ENCODE measurements at places on chromosomes 5 and 9. TPM values are rescaled to one million over a fixed set of nuclear protein-coding genes. Genes with fewer than 3 reads are reported as not detected.

DNA sequence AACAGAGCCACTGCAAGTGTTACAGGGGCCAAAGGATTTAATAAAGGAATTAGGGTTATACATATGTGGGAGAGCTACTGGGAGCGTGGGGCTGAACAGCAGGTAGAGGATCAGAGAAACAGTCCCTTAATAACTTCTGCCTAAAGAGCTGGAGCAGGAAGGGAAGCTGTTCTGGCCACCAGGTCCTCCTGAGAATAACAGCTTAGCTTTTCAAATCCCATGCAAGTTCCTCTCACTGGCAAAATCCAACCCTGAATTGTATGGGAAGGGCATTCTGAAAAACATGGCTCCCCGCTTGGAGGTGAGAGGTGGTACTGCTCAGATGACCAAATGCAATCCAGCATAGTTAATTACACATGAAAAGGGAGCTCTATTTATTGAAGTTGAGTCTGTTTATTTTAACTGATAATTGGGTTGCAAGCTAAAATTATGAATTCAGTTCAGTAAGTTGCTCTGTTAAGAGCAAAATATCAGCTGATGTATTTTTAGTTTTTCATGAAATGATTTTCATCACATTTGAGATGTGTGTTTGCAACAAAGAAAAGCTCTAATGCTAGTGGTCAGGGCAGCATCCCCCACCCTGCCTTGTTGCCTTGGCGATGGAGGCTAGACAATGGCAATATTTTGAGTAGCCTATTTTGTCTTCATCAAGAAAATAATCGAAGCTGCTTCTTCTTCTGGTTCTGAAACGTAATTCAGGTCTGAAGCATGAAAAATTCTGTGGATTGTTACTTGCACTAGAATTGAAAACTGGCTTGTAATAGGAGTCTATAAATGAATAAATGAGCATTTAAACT, 58.4 kb upstream of the SH3GL2 start:
- H3K27ac ChIP-seq: no peak overlapping the region
- DNase-seq: no peak
- no peaks in the 10 kb centered on the region for H3K36me3 ChIP-seq
- H3K4me3 ChIP-seq: no peak overlapping the region

- H3K27me3 ChIP-seq: no peaks in the 10 kb centered on the region
- no peaks in the 10 kb centered on the region for H3K4me1 ChIP-seq
- H3K4me3 ChIP-seq: no peak overlapping the region
- no peak overlapping the region for H3K27ac ChIP-seq
- no peak for DNase-seq
Observed at GRCh38 chr5:92835712-92836111, 745.3 kb downstream of the NR2F1-AS1 start.

PCDHA9 gene
- not detected for total RNA-seq

DNA sequence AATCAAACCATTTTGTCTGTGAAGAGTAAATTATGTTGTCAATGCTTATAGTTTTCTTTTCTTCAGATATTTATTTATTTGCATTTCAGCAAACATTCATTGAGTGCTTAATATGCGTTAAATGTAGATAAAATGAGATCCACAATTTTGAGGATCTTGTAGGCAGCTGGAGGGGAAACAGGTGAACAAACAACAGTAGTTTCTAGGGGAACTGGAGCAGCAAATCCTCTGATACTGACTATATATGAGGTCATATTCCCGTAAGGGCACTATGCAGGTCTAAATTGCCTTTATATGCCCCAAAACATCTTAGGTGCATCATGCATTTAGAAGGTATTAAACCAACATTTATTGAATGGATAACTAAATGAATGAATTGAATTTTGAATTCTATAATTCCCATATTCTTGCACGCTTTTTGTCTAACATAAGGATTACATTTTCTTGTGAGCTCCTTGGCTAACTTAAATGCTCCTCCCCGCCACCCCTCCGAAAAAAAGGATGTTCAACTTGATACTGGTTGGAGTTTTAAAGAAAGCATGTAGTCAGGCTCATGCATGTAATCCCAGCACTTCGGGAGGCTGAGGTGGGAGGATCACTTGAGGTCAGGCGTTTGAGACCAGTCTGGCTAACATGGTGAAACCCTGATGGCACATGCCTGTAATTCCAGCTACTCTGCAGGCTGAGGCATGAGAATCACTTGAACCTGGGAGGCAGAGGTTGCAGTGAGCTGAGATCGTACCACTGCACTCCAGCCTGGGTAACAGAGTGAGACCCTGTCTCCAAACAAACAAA, 299.8 kb downstream of the TMEM38B start:
- H3K4me3 ChIP-seq: no peak overlapping the region
- H3K27me3 ChIP-seq: no peaks in the 10 kb centered on the region
- H3K36me3 ChIP-seq: no peaks in the 10 kb centered on the region
- H3K27ac ChIP-seq: no peak overlapping the region

DNA sequence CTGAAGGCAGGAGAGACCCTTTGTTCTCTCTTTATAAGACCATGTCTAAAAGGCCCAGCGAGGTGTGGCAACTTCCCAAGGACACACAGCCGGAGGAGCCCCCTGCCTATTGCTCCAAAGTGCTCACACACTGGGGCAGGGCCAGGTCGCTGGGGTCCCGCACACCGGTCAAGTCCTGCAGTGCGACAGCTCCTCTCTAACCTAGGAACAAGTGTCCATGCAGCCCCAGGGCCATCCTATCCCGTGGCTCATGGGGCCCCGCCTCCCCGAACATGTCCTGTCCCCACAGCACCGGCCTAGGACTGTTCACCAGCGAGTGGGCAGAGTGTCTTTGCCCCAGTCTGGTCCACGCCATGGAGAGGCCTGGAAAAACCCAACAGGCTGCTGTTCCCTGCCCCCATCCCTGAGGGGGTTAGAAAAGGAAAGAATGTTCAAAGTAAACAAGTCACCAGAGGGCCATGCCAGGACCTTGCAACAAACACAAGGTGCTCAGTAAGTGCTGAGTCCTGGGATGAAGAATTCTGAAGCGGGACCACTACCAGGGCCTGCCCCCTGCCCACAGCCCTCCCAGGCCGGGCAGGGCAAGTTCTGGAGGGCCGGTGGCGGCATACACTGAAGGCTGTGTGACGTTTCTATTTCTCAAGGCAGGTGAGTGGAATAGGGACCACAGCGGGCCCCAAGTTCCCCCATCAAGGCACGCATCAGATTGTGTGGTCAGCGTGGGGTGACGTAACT, 938 bp downstream of the NINJ1 start:
- H3K27ac ChIP-seq: no peak overlapping the region
- DNase-seq: peak; percentile 80
- H3K4me1 ChIP-seq: peaks cover 83% of the 10 kb centered on the region
- H3K4me3 ChIP-seq: peak overlapping the region; percentile 86

DNA sequence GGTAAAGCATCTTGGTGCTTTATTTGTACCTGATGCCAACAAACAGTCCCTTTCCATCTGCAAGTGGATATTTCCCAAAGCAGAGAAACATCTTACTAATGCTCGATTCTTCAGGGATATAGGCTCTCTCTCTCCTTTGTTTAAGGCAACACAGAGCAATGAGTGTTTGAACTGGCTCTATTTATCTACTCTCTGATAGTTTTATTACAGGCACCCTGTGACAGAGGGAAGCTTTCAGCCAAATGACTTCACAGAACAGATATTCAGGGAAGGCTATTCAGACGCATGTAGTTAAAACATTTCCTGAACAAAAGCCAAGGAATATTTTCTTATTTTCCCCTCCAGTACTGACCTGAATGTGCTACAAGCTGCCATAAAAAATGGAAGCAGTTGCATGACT, 141.8 kb downstream of the YIPF5 start:
- no peaks in the 10 kb centered on the region for H3K27me3 ChIP-seq
- H3K4me3 ChIP-seq: no peak overlapping the region
- H3K27ac ChIP-seq: no peak overlapping the region
- H3K36me3 ChIP-seq: no peaks in the 10 kb centered on the region
- no peaks in the 10 kb centered on the region for H3K4me1 ChIP-seq
- no peak for DNase-seq

- no peaks in the 10 kb centered on the region for H3K27me3 ChIP-seq
- H3K36me3 ChIP-seq: no peaks in the 10 kb centered on the region
- DNase-seq: no peak
- no peak overlapping the region for H3K4me3 ChIP-seq
- H3K27ac ChIP-seq: no peak overlapping the region
Observed at GRCh38 chr9:7561527-7562080, 238.0 kb downstream of the DMAC1 start.

DDX4 gene
- total RNA-seq: not detected

PALM2AKAP2 gene
- total RNA-seq: not detected
